ENCODE measurements at places on chromosomes 11 and 22.

DNA sequence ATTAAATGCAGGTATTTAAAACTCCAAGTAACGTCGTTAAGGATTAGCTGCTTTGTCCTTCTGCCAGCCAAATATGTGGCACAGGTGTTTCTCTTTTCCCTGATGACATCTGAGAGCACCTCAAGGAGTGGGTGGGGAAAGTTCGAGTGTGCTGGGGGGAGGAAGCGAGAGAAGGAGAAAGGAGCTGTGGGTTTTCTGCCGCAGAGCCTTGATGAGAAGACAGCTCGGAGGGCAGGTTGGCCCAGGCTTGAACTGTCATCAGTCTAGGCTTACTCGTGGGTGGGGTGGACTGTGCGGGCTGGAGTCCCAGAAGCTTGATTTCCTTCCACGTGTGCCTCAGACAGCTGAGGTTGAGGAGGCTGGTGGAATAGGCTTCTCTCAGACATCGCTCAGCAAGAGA lies 15.2 kb upstream of the SORL1-AS1 start:
- DNase-seq: no peak

DNA sequence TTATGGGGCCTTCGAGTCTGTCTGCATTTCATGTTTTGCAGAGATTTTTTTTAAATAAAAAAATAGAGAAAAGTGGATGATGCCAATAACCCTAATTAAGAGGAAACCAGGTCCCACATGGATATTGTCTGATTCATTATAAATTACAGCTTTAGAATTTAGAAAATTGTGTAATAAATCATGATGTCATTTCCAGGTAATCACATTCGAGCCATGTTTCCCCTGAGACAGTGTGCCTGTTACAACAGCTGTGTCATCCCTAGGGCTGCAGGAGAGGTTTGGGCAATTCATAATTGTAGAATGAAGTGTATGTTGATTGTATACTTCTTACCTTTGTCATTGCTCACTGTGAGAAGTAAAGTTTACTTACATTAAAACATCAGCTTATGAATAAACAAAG lies 38.3 kb downstream of the NCAM1 start:
- DNase-seq: no peak

DNA sequence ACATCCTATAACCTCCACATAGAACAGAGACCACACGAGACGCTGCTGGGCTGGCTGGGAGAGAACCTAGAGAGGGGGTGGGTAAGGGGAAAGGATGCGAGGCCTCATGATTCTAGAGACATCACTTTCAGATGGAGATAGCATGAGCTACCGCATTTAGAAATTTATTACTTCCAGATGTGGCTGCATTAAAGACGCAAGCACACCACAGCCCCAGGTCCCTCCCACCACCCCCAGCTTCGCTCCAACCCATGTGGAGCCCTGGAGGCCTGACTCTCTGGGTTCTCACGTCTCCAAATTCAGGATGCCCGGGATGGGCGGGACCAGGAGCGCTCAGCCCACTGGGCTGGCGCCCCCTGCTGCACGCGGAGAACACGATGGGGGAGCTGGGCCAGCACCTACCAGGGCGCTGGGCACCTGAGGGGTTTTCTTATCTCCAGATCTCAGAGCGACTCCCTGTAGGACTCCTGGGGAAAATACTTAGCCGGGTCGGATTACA lies 13.6 kb downstream of the MRPL21 start:
- no peak for DNase-seq

DNA sequence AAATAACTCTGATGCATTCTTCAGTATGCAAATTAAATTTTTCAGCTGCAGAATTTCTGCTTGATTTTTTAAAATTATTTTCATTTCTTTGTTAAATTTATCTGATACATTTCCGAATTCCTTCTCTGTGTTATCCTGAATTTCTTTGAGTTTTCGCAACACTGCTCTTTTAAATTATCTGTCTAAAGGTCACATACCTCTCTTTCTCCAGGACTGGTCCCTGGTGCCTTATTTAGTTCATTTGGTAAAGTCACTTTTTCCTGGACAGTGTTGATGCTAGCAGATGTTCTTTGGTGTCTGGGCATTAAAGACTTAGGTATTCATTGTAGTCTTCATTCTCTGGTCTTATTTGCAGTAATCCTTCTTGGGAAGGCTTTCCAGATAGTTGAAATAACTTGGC lies 577.4 kb upstream of the LUZP2 start:
- DNase-seq: no peak

DNA sequence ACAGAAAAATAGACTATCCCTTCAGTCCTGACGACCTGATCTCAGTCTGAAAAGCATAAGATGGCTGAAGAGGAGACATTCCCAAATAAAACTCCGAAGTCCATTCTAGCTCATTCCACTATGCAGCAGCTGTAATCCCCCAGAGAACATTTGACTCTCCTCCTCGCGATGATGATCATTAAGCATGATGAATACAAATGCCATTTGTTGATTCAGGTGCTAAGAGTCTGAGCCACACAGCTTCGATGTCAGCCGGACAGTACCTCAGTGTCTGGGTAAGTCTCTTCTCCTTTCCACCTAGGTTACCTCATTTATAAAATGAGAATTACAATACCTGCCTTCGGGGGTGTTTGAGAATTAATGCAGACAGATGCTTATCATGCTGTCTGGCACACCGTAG lies 94.8 kb downstream of the TENM4 start:
- no peak for DNase-seq

DNA sequence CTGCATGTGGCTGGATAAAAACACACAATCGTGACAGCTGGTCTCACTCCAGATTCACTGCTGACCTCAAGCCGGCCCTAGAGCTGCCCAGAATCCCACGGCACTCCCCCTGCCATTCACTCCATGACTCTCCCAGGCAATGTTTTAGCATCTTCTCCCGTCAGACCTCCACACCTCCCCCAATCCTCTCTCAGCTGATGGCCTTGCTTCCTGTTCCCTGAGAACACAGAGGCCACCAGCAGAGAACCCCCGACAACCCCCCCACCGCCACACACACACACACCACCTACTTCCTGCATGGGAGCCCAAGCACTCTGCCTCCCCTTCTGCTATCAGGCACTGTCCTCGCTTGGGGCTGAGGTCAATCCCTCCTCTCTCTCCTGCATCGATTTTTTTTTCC lies 9.3 kb downstream of the TNKS1BP1 start:
- DNase-seq: no peak

DNA sequence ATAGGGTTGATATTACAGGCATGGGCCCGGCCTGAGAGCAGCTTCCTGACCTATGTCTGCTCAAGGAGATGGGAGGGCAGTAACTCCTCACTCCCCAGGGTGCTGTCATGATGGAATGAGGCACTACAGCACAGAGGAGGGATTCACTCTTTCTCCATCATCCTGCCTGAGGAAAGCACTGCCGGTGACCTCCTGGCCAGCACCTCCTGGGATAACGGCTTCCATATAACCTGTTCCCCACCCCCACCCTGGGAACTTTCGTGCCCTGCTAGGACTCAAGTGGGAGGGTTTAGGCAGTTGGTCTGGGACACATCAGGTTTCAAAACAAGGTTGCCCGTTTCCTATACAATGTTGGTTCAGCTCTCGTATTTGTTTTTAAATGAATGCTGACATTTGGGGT lies 42.7 kb upstream of the MN1 start:
- no peak for DNase-seq

GRCh38 chr22:24423519-24424000 lies 3.8 kb upstream of the ADORA2A start:
- no peak for DNase-seq

DNA sequence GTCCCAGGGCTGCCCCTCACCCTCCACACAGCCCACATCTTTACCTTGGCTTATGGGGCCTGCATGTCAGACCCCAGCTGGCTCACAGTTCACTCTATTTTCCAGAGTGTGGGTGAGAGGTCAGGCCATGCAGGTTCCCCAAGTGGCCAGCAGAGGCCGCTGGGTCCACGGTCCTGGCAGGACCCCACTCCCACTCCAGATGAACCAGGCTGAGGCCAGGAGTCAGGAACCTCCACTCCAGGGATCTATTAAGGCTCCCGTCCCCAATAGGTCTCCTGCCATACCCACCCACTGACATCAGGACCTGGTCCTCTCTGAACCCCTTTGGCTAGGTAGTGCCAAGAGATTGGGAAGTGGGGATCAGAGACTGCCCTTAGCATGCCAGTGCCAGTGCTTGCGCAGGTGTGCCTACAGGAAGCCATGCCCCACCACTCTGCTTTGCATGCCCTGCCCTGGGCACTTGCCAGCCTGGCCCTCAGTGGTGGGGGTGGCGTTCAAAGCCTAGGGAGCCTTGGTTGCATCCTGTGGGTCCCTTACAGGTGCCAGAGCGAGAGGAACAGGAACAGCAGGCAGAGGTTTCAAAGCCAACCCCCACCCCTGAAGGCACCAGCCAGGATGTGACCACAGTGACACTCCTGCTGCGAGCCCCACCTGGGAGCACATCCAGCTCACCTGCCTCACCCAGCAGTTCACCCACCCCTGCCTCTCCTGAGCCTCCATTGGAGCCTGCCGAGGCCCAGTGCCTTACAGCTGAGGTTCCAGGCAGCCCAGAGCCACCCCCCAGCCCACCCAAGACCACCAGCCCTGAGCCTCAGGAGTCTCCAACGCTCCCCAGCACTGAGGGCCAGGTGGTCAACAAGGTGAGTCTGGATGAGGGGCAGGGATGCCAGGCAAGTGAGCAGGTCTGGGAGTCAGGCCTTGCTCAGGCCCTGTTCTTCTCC lies 8.3 kb downstream of the SMTN start:
- DNase-seq: no peak

Data from cerebellar nuclear complex (tissue), 1 donor.